ENCODE measurements at places on chromosomes 2 and 18.

DNA sequence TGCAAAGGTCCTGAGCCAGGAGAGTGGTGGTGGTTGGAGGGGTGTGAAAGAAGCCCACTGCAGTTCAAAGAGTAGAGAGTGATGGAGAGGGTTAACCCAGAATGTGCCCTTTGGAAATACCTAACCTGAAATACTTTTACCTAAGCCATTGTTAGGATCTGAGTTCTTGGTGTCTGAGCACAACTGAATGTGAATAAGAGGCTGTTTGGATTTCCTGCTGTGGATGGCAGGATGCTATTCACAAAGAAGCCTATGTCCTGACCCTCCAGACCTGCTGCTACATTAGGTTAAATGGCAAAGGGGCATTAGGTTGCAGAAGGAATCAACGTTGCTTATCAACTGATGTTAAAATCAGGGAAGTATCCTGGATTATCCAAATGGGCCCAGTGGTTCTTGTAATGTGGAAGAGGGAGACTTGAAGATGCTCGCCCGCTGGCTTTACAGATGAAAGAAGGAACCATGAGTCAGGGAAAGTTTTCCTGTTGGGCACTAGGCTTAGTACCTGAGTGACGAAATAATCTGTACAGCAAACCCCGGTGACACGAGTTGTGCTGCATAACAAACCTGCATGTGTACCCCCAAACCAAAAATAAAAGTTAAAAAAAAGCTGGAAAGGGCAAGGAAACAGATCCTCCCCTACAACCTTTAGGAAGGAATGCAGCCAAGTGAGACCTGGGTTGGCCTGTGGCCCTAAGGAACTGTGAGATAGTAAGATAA lies 27.2 kb downstream of the ITGA6 start:
- DNase-seq, result no peak

- no peak for DNase-seq
These were observed 59.2 kb upstream of the LYPD6B start for GRCh38 chr2:148979164-148979918.

GRCh38 chr2:49165662-49166061 lies 11.3 kb upstream of the FSHR start:
- no peak for DNase-seq

GRCh38 chr2:98269274-98269673 lies 77.0 kb upstream of the CNGA3 start:
- DNase-seq, result no peak

DNA sequence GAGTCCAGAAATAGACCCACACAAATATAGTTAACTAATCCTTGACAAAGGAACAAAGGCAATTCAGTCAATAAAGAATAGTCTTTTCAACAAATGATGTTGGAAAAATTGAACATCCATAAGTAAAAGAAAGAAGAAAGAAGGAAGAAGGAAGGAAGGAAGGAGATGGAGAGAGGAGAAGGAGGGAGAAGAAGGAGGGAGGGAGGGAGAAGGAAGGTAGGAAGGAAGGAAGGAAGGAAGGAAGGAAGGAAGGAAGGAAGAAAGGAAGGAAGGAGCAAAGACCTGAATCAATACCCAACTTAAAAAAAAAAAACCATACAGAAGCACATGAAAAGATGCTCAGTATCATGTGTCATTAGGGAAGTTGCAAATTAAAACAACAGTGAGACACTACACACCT lies 148.3 kb downstream of the ATL2 start:
- no peak for DNase-seq

- DNase-seq, result no peak
These were observed 11.5 kb downstream of the SPRED2 start for GRCh38 chr2:65420712-65421431.

- DNase-seq, result no peak
These were observed 101.3 kb downstream of the ANKRD44 start for GRCh38 chr2:197209246-197209645.

Data from keratinocyte (primary cell).